SW 1271 (cell line): ENCODE measurements at places on chromosomes 3 and 15.

DNA sequence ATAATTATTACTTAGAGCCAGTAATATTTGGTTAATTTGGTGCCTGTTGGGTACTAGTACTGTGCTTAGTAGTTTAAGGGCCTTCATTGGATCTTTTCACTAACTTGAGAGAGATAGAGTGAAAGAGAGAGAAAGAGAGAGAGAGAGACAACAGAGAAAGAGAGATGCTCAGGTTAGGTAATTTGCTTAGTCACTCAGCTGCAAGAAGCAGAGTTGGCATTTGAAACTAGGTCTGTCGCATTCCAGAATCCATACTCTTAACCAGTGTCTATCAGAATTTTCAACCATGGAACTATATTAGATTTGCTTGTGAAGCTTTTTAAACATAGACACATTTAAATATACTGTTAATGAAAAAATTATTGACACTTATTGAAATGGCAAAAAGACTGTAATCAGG lies 31.1 kb upstream of the NUDT16 start:
- DNase-seq, result no peak

- no peak for DNase-seq
Measured at GRCh38 chr15:70236341-70237086, 138.8 kb upstream of the TLE3 start.

GRCh38 chr15:24955531-24955921 lies 739 bp downstream of the SNRPN start:
- DNase-seq, result no peak

DNA sequence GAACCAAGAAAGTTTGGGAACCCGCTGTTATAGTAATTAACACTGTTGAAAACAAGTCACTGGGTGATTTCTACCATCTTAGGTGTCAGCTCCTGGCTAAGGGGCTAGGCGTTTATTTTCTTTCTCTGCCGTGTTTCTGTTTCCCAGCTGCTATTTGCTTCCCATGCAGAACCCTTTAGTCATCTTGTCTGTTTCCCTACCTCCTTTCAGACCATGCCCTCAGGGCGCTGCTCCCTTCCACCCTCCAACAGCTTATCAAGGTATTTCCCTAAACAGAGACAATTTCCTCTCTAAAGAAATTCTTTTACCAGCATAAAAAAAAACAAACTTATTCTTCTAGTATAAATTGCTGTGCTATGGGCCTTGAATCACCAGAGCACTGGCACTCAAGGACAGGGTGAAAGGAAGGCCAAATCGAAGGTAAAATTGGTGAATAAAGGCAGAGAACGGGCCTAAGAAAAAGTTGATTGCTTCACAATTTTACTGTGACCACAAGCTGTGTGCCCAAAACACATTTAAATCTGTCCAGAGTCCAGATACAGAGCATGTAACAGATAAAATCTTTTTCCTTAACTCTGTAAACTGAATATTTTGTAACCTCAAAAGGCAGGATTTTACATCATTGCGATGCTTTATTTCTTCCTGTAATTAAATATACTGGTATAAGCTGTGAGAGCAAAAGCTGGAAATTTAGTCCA lies 319.2 kb downstream of the ZNF621 start:
- DNase-seq, result no peak

DNA sequence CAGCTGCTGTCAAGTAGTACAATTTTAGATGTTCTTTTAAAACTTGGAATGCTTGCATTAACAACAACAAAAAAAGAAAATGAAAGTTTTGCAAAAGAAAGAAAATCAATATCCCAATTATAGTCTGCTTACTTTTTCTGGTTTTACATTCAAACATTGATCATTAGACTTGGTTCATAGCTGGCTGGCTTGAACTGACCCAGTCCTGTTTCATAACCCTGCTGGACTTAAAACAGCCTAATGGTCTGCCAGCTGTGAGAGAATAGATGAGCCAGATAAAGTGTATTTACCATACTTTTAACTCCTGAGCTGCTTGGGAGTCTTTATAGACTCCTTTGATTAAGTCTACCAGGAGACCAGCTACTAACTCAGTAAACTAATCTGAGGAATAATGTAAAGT lies 59.2 kb downstream of the PIAS1 start:
- DNase-seq, result no peak

- no peak for DNase-seq
Measured at GRCh38 chr3:138455801-138456716, 21.6 kb downstream of the ESYT3 start.

- no peak for DNase-seq
Measured at GRCh38 chr15:35290301-35290721, 205.2 kb upstream of the NANOGP8 start.

- no peak for DNase-seq
Measured at GRCh38 chr3:52769786-52770455, 819 bp downstream of the NEK4 start.

DNA sequence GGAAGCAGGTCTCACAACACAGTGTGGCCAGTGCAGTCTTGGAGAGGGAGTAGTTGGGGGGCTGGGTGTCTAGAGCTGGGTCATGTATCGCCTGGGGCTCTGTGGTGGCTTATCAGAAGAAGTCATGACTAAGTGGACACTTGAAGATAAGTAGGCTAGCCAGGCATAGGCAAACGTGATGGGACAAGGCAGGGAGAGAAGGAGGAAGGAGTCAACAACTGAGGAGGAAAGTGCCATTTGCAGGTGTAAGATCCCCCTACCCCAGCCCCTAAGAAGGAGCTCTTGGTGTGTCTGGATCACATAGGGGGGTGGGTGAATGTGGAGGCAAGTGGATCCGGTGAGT lies 352.3 kb downstream of the LRTM1 start:
- no peak for DNase-seq

- DNase-seq, result no peak
Measured at GRCh38 chr15:23095796-23096195, 40.8 kb downstream of the GOLGA6L1 start.

GRCh38 chr15:52493968-52494367 lies 34.7 kb downstream of the MYO5A start:
- no peak for DNase-seq

GRCh38 chr15:78396976-78397375 lies 41.0 kb upstream of the IREB2 start:
- no peak for DNase-seq

GRCh38 chr3:23785882-23786281 lies 19.9 kb upstream of the UBE2E1 start:
- no peak for DNase-seq

- DNase-seq, result no peak
Measured at GRCh38 chr15:27238209-27238608, 267.2 kb downstream of the GABRG3 start.
